ENCODE measurements at places on chromosomes 11 and 22.
A peak's percentile ranks its signal among the peaks of the same experiment; 100 is the strongest.

GRCh38 chr22:47046411-47047065 lies 284.1 kb downstream of the TBC1D22A start:
- no peak for DNase-seq

GRCh38 chr22:36743011-36743410 lies 32.9 kb downstream of the IFT27 start:
- no peak for DNase-seq

DNA sequence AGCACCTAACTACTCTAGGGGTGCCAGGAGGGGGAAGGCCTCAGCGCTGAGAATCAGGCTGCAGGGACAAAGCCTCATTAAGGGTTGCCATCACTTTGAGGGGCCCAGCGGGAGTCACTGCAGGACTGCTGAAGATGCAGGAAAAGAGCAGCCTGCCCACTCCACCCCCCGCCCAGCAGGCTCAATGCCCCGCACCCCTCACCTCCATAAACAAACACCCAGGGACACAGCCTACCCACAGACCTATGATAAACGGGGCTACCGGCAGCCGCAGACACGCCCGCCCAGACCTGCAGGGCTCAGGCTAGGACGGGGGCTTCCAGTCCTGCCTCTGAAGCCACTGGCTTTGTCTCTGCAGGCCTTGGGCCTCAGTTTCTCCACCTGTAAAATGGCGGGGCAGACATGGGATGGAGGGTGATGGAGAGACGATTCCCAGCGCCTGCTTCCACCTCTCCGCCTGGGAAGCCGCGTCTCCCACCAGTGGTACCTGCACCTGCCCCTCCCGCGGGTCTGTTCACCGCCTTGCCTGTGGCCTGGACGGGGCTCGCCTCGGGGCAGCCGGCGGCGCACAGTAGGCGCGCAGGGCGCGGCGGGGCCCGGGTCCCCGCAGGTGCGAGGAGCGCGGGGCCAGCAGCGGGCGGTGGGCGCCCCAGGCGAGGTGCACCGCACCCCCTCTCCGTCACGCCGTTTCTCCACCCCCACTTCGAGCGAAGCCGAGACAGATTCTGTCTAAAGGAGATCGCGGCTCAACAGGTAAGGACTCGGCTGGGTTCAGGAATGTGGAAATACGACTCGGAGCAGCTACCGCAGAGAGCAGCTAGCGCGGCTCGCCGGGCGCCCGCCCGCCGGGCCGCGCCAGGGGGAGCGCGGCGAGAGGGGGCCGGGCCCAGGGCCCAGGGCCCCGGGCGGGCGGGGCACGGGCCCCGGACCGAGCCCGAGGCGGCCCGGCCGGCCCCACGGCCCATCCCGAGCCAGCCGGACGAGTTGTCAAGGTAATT lies 1.5 kb downstream of the WNT7B start:
- DNase-seq, result no peak

- no peak for DNase-seq
Observed at GRCh38 chr11:131511794-131512193, 141.4 kb downstream of the NTM start.

DNA sequence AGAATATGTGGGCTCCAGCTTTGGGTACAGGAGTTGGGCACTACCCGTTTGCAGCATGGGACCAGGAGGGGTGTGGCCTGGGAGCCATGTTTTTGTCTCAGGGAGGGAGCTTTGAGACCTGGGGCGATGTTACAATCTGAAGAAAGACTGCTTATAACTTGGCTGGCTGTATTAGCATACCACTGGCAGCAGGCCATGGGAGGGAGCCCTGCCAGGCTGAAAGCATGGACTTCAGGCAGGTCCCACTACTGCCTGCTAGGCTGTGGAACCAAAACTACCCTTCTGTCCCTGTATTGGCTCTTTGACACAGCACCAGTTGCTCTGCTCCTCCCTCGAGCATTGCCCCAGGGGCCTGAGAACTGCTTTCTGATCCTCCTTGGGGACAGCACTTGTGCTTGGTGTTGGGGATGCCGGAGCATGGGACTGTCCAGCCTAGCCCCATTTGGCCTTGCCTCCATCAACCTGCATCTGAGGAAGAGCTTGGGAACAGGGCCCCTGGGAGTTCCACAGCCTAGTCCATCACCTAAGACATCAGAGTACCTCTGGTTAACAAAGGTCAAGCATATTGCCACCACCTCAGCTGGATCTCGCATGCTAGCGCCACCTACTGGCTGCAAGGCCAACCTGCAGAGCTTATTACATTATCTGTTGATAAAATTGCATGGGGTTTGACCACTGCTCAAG lies 217.4 kb downstream of the SBF2 start:
- DNase-seq, result no peak

DNA sequence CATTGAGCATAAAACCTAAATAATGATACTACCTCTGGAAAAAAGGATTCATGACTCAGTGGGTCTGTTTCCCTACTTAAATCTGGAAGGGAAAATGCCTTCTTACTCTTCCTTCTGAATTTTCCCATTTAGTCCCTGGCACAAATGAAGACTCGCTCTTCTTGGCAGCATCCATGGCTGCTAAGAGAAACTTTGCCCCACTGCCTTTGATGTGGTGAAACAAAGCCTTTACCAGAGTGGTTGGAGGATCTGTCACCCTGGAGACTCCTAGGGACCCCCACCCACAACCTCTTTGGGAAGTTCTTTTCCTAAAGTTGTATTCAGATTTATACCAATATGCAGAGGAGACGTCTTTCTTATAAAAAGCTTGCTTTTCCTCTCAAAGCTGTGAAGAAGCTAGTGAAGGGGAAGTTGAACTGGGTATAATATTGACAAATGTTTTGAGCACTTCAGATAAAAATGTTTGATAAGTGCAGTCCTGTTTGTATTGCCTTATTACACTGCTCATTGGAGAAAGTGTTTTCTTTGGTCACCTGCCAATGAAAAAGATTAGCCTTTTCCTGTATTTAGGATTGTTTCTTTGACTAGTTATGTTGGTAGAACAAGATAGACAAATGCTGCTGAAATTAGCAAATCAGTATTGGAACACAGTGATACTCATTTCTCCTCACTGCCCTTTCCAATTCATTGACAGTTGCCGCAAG lies 77.3 kb downstream of the ARFGAP2 start:
- no peak for DNase-seq

GRCh38 chr22:31501738-31502137 lies 5.4 kb downstream of the SFI1 start:
- DNase-seq, result no peak

GRCh38 chr11:44179173-44179572 lies 83.7 kb downstream of the EXT2 start:
- DNase-seq, result no peak

DNA sequence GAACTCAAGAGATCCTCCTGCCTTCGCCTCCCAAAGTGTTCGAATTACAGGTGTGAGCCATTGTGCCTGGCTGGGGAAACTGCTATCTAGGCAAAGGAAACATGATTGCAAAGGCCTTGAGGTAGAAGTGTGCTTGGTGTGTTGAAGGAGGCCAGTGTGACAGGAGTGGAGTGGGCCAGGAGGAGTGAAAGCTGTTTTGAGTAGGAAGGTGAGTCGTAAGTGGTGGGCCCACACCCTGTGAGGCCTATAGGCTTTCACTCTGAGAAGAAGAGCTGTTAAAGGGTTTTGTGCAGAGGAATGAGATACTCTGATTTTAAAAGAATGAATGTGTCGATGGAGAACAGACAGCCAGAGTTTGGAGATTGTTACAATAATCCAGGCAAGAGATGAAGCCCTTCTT lies 43.4 kb downstream of the WEE1 start:
- no peak for DNase-seq

GRCh38 chr11:36363361-36364268 lies 67.5 kb downstream of the PRR5L start:
- no peak for DNase-seq

GRCh38 chr11:47509077-47509536 lies 43.8 kb downstream of the CELF1 start:
- no peak for DNase-seq

DNA sequence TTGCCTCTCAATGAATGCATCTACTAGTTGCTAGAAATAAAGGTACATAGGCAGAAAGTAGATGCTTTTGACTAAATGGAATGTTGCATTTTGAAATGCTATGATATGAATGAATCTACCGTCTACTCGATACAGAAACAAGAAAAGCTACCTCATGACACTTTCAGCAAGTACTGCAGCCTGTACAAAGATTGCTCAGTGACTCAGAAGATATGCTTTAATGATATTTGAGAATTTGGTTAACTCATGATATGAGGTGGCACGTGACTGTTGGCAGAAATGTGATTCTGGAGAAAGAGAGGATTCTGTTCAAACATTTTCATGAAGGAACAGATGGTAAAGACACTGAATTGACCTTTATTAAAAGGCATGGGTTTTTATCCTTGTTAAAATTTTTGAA lies 76.0 kb downstream of the HSD17B12 start:
- DNase-seq, result no peak

DNA sequence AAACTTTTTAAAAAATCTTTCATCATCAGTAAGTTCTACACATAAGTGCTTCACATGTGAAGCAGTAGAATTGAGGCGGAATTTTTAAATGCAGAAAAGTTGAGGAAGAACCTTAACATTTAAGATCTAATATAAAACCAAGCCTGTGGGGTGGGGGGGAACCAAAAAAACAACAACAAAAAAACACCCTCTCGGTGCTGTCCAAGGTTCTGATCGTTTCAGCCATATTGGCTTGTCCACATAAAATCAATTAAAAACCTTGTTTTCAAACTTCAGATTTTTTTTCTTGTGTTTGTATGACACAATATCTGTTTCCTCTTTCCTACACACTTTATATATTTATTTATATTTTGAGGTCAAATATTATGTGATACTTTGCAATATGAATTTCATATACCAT lies 130.0 kb downstream of the WNT7B start:
- no peak for DNase-seq

- no peak for DNase-seq
Observed at GRCh38 chr22:48089601-48090331, 1327.3 kb downstream of the TBC1D22A start.

- no peak for DNase-seq
Observed at GRCh38 chr11:18088966-18089365, 16.9 kb downstream of the SAAL1 start.

DNA sequence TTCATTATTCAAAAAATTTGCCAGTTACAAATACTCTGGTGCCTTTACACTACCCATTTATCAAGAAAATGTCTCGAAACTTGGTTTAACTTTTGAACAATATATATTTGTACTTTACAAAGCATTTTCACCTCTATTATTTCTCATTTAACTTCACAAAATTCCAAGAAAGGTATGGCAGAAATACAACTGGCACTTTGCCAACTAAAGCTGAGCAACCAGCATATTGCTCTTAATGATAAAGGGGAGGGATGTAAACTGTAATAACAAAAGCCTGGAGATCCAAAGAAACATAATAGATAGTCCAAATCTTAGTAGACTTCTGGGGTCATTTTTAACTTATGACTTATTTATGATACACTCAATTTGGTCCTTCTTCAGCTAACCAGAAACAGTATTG lies 7.7 kb downstream of the PITPNB start:
- no peak for DNase-seq

- no peak for DNase-seq
Observed at GRCh38 chr22:47437110-47437509, 674.7 kb downstream of the TBC1D22A start.

DNA sequence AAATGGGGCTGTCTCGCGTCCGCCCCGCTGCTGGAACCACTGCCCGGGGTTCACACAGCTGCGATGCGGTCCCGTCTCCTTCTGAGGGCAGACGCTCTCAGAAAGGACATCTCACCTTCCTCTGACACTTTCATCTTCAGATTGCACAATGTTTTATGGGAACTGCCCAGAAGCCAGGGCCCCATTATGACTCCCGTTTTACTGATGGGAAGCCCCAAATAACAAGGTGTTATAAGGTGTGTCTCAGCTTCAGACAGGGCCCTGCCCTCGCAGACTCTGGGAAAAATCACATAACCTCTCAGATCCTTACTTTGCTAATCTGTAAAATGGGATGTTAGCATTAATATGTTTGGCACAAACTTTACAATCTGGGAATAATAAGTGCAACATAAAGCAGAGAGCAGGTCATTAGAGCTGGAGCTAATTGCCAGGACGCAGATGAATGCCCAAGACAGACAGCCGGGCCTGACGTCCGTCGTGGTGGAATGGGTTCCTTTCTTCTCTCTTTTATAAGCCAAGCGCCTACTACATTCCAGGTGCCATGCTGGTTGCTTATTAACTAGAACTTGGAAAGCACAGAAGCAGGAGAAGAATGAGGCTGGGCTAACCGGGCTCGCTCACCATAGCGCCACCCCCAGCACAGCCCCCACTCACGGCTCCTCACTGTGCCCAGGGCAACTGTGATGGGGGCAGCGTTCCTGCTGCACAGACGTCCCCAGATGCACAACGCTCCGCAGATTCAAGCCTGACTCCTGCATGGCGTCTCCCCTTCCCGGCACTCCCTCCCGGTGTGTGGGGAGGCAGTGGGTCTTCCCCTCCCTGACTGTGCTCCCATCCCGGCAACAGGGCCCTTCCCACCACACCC lies 43.8 kb downstream of the TRMU start:
- no peak for DNase-seq

- DNase-seq, result no peak
Observed at GRCh38 chr11:68076371-68077042, 37.7 kb downstream of the TCIRG1 start.

GRCh38 chr22:41800348-41801146 lies at the start of gene CCDC134:
Gene CCDC134, plus strand, starts transcription at chr22:41800679. Its CDS starts 8,212 bp downstream, at chr22:41808891.
- peak; percentile 41 for DNase-seq

GRCh38 chr22:33328789-33329296 lies 270.7 kb upstream of the SYN3 start:
- DNase-seq, result no peak

DNA sequence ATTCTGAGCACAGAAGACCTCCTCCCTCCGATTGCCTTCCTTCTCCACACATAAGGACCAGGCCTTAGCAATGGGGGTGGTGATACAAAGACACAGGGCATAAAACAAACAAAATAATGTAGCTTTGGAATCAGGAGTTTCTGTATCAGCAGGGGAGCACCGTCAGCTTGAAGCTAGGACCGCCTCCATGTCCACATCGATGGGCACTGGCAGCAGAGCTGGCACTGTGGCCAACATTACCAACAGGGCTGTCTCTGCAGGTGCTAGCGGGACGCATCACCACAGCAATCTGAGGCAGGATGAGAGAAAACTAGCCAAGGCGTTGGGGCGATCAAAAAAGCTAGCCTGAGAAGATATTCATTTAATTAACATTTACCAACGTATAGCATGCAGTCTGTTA lies 201.4 kb downstream of the MAML2 start:
- DNase-seq, result no peak

DNA sequence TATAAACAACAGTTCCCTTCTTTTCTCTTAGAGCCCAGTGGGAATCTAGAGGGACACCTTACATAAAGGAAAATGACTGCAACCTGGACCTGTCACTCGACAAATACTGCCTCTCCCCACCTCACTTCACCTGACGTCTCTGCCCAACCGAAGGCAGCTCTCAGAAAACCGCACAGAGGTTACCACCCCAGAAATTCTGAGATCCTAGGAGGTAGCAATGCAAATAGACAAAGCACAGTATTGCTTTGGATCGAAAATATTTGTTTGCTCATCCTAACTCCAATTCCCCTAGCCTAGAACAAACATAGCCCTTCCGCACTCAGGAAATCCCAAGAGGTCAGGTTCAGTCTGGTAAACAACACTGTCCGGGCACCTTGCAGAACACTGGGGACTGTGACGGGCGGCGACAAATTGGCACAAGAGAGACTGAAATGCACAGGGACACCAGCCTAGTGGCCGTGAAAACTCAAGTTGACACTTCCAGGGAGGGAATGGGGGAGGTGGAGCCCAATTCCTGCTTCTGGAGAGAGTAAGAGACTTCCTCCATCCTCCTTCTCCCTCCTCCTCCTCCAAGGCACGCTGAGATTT lies 420 bp upstream of the TRIM44 start:
- no peak for DNase-seq

GRCh38 chr11:128619540-128620308 lies 32.4 kb upstream of the ETS1 start:
- DNase-seq, result no peak

- no peak for DNase-seq
Observed at GRCh38 chr11:7982582-7983119, 4.5 kb upstream of the EIF3F start.

Data from brain pericyte (primary cell).